Activated T-helper 1 cell treated with Interleukin-2 at 50 U/mL for 16 hours (primary cell): ENCODE measurements at places on chromosomes 12 and 14.

DNA sequence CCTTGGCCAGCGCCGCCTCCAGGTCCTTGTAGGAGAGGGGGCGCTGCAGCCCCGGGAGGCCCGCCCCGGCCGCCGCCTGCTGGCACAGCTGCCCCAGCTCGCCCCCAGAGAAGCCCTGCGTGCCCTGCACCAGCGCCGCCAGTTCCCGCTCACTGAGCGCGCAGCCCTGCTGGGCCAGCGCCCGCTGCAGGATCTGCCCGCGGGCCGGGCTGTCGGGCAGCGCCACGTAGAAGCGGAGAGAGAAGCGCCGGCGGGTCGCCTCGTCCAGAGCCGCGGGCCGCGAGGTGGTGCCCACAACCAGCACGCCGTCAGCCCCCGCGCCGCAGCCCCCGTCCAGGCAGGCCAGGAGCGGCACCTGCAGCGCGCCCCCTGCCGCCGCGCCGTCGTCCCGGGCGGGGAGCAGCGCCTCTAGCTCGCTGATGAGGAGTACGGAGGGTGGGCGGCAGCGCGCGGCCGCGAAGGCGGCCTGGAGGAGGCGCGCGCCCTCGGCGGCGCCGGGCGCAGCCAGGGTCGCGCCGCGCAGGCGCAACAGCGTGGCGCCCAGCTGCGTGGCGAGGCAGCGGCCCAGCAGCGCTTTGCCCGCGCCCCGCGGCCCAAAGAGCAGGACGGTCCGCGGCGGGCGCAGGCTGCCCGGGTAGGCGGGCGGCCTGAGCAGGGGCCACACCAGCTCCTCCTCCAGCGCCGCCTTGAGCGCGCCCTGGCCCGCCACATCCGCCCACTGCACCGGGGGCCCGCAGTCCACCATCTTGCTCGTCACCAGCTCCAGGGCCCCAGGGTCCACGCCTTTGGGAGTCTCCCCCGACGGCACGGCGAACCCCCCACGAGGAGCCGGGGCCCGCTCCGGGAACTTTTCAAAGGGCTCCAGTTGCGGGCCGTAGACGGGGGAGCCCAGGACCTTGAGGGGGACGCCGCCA is 27.7 kb downstream of the FIGNL2 start:
- DNase-seq = peak; percentile 69

GRCh38 chr12:32627976-32628375 is 51.1 kb upstream of the DNM1L start:
- DNase-seq = no peak

DNA sequence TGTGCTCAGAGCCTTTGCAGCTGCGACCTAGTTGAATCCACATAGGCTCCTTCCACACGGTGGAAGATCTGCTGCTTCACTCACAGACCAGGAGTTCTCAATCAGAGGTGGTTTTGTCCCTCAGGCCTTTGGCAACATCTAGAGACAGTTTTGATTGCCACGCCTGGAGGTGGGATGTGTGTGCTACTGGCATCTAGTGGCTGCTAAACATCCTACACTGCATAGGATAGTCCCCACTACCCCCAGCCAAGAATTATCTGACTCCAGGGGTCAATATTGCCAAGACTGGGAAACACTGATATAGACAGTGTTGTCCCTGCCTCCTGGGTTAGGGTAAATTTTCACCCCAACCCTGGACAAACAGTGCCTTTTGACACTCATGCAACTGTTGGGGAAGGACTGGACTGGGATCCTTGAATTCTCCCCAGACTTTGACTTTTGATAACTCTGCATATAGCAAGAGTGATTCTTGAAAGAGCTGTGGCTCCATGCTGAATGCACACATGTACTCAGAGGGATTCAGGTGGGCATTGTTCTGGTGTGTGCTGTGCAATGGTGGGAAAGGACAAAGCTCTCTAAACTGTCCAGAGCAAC is 39.8 kb downstream of the BAZ2A start:
- no peak for DNase-seq

GRCh38 chr14:27077214-27077613 is 479.4 kb upstream of the NOVA1 start:
- no peak for DNase-seq

DNA sequence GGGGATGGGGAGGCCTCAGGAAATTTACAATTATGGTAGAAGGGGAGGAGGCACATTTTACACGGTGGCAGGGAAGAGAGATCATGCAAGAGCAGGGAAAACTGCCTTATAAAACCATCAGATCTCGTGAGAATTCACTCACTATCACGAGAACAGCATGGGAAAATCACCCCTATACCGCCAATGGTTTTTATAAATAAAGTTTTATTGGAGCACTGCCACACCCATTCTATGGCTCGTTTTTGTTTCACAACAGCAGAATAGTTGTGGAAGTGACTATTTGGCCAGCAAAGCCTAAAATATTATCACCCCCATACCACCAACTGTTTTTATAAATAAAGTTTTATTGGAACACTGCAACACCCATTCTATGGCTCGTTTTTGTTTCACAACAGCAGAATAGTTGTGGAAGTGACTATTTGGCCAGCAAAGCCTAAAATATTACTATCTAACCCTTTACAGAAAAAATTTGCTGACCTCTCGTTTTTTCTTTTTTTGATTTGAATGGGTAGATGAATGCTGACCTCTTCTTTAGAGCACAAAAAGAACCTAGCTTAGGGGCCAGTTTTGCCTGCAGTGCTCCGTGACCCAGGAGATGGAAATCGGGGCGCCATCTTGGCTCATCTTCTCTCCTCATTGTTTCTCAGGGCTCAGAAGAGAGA is 77.3 kb upstream of the RIN3 start:
- no peak for DNase-seq

GRCh38 chr12:78004249-78005093 is 173.8 kb downstream of the NAV3 start:
- no peak for DNase-seq

DNA sequence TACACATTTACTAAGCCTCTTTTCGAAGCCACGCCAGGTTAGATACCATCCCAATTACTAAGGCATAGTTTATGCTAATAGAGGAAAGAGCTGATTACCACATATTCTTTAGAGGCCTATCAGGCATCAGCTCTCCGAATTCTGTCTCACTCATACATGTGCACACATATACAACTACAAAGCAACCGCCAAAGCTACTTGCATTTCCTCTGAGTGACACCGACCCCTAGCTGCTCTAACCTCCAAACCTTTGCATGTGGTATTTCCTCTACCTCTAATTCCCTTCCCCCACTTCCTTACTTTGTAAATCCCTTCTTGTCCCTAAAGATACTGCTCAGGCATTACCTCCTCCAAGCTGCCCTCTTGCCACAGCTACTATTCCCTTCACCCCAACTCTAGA is 107.2 kb downstream of the DUSP6 start:
- DNase-seq = no peak
